ENCODE measurements at places on chromosomes 2 and 18.

DNA sequence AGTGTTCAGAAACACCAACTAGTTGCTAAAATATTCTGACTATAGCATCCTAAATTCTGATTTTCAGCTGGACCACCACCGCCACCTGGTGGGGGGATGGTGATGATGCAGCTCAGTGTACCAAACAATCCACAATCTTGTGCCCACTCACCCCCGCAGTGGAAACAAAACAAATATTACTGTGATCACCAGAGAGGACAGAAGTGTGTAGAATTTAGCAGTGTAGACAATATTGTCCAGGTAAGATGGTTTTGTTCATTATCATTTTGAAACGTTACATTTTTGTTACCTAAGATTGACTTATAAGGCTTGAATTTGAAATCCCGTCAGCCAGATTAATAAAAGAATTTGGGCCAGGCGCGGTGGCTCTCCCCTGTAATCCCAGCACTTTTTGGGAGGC lies 31.7 kb upstream of the UBXN4 start:
- peak; percentile 69 for DNase-seq

DNA sequence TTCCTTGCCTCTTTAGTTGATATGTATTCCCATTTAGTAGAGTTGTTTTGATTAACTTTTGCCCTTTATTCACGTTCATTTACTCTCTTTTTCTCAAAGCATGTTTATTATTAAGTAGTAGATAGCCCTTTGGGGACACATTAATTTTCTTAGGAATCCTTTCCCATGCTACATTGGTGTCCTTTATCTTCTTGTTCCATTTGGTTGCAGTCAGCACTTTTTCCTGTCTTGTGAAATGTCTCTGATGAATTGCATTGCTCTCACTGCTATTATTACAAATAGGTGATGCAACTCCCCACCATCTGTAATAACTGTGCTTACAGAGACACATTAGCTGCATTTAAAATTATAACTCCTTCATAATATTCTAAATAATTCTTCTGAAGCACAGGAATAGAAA lies 428.5 kb upstream of the CNTNAP5 start:
- DNase-seq, result no peak

DNA sequence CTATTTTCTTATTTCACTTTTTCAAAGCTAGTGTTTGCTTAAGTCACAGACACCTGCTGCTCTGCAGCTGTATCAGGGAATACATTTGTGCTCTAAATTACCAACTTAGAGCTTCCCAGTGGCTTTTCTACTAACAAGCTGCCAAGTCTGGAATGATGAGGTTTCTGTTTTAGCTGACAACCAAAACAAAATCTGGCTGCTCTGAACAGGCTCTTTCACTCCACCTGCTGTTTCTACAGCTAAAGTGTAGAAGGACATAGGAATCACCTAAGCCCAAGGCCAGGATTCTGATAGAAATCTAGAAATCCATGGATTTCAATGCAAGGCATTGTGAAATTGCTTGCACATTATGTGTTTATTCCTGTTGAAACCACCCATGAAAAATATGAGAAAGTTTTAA lies 201.2 kb downstream of the SUCLG1 start:
- no peak for DNase-seq

GRCh38 chr2:9578467-9579235 lies 23.0 kb upstream of the ADAM17 start:
- no peak for DNase-seq

DNA sequence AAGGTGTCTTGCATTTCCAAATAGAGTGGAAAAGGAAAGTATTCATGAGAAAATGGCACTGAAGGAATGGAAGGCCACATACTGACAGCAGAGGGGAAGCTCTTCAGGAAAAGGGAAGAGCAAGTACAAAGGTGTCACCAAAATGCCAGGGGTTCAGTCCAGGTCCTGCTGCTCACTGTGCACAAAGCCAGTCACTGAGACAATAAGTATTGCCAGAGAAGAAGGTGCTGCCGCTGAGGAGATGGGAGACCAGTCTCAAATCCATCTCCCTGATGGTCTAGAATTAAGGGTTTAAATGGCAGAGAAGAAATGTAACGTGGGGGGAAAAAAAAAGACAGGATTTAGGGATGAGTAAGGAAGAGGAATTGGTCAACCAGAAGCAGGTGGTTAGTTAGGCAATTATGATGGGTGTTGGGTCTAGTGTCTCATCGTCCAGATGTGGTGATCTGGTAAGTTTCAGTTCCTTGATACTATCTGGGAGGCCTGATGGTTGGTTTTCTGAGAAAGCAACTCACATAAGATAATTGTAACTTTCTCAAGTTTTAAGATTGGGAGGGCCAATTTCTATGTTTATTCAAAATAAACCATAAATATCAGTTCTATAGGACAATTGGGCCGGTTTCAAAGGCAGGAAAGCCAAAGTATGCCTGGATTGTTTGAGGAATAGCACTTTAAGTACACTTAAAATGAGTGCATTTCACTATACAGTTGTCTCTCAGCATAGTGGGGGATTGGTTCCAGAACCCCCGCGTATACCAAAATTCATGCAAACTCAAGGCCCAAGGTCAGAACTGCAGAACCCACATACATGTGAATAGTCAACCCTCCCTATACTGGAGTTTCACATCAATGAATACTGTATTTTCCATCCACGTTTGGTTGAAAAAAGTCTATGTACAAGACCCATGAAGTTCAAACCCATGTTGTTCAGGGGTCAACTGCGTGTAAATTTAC lies 109.1 kb upstream of the DNAJC10 start:
- DNase-seq, result no peak

DNA sequence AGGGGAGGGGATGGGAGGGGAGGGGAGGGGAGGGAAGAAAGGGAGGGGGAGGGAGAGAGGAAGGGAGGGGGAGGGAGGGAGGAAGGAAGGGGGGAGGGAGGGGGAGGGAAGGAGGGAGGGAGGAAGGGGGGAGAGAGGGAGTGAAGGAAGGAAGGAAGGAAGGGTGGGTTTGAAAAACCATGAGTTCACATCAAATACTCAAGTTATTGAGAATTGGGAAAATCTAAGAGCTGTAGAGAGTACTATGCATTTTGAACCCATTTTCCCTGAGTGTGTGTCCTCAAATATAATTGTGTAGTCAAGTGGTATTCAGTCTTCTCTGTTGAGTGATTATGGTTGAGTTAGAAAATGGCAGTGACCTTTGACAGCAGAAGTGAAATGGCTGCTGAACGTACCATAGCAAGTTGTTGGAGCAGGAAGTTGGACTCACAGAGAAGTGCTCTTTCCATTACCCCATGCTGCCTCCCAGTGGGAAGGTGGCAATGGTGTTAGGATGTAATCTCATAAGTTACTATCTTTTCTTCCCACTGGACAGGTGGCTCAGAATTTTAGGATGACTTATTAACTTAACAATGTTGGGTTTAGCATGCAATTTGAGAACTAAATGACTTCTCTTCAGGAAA lies 214.6 kb downstream of the SETBP1 start:
- no peak for DNase-seq

- no peak for DNase-seq
These were observed 146.3 kb upstream of the CTAGE1 start for GRCh38 chr18:22564036-22564435.

- DNase-seq, result no peak
These were observed 254.3 kb downstream of the SOX11 start for GRCh38 chr2:5946225-5947115.

DNA sequence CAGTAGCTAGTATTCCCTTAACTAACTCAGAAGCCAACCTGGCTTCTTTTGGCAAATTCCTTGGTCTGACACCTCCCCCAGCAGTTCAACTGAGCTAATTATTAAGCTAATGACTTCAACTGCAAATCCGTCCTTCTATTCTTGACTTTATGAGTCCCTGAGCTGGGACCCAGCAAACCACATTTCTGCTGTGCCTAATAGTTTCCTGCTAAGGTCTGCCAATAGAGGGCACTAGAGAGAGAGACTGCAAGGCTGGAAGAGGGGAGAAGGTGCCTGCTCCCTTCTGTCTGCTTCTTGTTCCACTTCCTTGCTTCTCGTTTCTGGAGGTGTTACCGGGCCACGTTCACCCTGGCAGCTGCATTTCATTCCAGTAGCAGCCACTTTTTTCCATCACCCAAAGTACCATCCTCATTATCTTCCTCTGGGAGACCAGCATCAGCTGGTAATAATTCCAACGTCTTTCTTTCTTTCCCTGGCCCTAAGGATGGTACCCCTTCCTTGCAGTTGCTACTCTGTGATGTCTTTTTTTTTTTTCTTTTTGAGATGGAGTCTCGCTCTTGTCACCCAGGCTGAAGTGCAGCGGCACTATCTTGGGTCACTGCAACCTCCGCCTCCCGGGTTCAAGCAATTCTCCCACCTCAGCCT lies 352.0 kb downstream of the TNS1 start:
- DNase-seq, result no peak

DNA sequence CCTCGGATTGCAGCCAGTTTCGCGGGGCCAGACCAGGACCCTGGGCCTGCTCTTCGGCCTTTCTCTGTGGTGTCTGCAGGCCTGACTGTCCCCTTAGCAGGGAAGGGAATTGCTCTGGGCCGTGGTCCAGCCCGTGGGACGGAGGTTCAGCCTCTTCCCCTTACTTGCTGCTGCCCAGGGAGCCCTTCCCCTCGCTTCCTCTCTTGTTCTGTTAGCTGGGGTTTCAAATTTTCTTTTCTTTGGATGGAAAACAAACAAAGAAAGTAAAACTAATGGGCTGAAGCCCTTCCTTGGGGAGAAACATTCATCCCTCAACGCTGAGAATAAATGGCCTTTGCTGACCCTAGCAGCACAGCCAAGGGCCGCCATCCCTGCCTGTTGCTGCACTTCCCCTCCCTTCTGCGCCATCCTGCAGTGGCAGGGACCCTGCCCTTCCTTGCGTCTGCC lies 52.4 kb downstream of the ASAP2 start:
- DNase-seq, result no peak

- DNase-seq, result no peak
These were observed 505.4 kb downstream of the PLCL1 start for GRCh38 chr2:198309673-198310280.

- DNase-seq, result no peak
These were observed 69.9 kb downstream of the PLB1 start for GRCh38 chr2:28565720-28566295.

GRCh38 chr2:45272549-45273265 lies 263.5 kb upstream of the SIX2 start:
- no peak for DNase-seq

DNA sequence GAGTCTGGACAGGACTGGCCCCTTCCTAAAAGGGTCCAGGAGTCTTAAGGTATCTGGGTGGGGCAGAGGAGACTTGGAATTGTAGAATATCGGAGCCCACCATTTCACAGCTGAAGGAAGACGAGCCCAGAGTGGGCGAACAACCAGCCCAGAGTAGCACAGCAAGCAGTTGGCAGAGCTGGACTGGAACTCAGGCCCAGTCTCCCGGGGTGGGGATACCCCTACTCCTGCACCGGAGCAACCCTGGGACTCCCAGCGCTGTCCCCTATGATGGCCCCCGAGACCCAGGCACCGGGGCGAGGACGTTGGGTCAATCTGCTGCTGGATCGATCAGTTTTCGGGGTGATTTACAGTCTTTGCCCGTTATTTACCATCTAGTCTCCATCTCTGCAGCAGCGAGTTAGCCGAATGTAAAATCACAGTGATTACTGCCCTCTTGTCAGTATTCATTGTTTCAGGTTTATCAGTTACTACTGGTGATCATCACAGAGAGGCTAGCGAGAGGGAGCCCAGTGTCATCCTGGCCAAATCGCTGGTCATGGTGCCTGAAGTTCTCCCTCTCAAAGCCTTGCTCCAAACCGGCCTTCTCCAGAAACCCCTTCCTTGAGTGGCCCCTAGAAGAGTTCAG lies 75.3 kb downstream of the SMAD7 start:
- no peak for DNase-seq

DNA sequence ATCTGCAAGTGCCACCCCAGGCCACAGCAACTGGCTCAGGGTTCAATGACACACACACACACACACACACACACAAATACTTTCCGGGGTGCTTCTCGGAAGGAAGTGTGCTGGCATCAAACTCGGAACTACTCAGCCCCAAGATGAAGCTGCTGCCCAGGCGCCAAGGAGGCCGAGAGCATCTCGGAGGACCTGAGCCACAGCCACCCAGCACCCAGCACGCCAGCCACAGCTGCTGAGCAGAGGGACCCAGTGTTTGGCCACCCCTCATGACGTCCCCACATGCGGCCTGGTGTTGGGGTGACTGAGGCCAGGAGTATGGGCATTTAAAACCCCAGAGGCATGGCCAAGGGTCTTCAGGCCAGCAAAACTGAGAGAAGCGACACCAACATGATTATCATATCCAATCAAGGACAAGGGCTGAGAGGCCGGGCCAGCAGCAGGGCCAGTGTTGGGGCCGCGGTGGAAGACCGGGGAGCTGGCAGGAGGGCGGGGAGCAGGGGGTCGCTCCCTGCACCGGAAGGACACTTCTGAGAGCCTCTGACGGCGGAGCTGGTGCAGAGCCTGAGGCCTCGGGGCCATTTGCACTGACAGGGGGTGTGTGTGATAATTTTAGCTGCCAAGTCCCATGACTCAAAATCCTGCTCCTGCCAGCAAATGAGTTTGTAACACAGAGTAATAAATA lies 61.8 kb downstream of the BIN1 start:
- no peak for DNase-seq

- DNase-seq, result no peak
These were observed 429.2 kb downstream of the TDRD15 start for GRCh38 chr2:21552981-21553380.

GRCh38 chr2:48695991-48696390 lies 59.5 kb downstream of the LHCGR start:
- DNase-seq, result no peak

DNA sequence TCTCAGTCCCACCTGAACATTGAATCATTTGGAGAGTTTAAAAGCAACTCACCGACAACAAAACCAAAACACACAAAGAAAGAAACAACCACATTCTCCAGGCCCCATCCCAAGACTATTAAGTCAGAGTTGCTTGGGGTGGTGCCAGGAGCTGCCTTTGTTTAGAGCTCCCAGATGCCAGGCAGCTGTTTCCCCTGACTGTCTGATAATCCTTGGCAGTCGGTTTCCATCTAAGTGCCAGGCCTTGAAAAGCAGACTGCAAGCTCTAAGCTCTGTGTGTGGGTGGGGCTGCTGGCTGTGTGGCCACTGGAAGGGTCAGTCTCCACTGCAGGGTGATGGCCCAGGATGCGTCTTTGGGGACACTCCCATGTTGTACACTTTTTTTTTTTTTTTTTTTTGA lies 255.3 kb upstream of the AGAP1 start:
- DNase-seq, result peak; percentile 73

DNA sequence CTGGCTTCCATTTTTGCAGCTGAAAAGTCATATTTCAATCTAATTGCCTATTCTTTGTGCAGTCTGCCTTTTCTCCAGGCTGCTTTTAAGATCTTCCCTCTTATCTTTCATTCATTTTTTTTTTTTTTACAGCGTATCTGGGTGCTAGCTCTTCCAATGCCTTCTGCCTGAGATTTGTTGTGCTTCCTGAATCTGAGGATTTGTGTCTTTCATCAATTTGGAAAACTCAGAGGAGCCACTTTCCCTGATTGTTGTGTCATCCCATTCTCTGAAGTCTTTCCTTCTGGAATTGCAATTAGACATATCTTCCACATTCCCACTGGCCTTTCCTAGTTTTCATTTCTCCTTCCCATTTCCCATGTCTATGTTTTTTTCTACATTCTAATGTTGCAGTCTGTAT lies 21.9 kb upstream of the ACKR3 start:
- DNase-seq, result no peak

- DNase-seq, result no peak
These were observed at the start of gene B4GALT6 for GRCh38 chr18:31684279-31685096. B4GALT6 (minus strand) TSS chr18:31684581; CDS start chr18:31684426, 155 bp downstream.

GRCh38 chr18:2138552-2138951 lies 432.8 kb downstream of the METTL4 start:
- DNase-seq, result no peak

GRCh38 chr2:152443771-152444170 lies 108.8 kb downstream of the FMNL2 start:
- no peak for DNase-seq

- DNase-seq, result no peak
These were observed 40.0 kb upstream of the FRZB start for GRCh38 chr2:182906454-182906853.

GRCh38 chr2:182261860-182262387 lies 164.9 kb downstream of the PDE1A start:
- no peak for DNase-seq
